ENCODE measurements at places on chromosomes 12 and 14.

- no peak for DNase-seq
Observed at GRCh38 chr12:123151457-123152454, 866 bp upstream of the PITPNM2 start.

- DNase-seq = no peak
Observed at GRCh38 chr12:18054925-18055619, 34.9 kb downstream of the RERGL start.

GRCh38 chr12:45017916-45018315 lies 33.0 kb downstream of the DBX2 start:
- no peak for DNase-seq

GRCh38 chr12:119060847-119061796 lies 79.8 kb downstream of the SRRM4 start:
- no peak for DNase-seq

DNA sequence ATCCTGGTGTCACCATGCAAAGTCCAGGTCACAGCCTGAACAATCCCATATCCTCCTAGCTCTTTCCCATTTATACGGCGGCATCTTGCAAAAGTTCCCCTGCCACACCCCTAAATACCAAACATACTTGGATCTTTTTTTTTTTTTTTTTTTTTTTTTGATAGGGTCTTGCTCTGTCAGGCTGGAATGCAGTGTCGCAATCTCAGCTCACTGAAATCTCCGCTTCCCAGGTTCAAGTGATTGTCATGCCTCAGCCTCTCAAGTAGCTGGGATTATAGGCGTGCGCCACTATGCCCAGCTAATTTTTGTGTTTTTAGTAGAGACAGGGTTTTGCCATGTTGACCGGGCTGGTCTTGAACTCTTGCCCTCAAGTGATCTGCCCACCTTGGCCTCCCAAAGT lies 451.3 kb downstream of the GLT1D1 start:
- no peak for DNase-seq

DNA sequence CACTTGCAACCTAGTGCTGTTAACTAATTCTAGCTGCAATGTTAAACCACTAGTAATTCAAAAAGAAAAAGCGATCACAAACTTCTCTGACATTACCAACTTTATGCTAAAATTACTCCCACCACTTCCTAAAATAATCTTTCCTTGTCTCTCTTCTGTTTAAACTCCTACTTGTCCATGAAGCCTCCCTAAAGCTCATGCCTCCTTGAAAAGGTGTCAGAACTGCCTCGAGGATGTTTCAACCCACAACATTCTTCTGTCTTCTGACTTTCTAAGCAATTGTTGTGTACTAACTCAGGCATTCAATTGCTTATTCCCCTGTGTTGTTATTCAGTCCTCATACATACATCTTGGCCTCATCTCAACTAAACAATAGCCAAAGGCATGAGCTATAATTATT lies 5.9 kb downstream of the GNPTAB start:
- DNase-seq = no peak

- DNase-seq = no peak
Observed at GRCh38 chr14:67500981-67501380, 12.5 kb upstream of the TMEM229B start.

DNA sequence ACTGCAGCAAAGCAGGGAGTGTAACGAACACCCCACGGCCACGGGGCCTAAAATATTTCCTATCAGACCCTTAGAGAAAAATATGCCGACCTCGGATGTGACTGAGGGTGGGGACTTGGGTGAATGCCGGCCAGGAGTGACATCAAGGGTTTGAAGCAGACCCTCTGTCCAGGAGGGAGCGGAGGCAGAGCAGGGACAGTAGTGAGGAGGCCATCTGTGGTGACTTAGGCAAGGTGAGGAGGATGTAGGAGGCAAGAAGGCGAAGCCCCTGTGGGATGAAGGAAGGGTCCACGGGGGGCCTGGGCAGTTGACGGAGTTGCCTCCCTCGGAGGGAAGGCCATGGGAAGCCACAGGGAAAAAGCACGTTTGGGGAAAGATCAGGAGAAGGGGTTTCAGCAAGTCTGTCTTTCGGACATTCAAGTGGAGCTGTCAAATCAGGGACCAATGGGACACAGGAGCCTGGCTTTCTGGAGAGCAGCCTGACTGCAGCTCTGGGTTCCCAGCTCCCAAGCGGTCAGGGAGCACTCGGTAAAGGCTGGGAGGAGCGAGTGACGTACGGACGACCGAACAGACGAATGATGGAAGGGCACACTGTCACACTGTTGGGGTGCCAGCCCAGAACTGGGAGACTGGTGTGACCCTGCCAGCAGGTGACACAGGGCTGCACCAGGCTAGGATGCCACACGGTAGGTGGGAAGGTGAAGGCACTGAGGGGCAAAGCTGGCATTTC lies 74.3 kb downstream of the MOK start:
- DNase-seq = no peak

GRCh38 chr14:71359823-71360222 lies 452.6 kb downstream of the PCNX1 start:
- no peak for DNase-seq

- DNase-seq = no peak
Observed at GRCh38 chr12:51868821-51869495, 18.9 kb upstream of the ANKRD33 start.

GRCh38 chr14:88729159-88729558 lies 63.6 kb downstream of the EML5 start:
- no peak for DNase-seq

- DNase-seq = no peak
Observed at GRCh38 chr12:14846876-14847580, 3.7 kb upstream of the ART4 start.

DNA sequence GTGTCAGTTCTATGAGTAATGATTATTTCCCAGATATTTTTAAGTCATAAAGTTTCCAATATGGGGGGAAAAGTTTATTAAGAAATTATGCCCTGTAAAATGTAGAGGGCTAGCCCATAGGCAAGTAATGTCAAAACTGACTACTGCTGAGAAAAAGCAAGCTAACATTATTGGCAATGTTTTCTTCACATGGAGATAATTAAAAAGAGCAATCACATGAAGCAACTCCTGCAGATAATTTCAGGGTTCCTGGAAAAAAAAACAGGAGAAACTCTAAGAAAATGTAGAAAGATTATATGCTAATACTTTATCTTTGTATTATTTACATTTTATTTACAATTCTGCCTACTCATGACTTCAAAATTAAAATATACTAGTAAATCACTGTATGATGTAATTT lies 39.8 kb downstream of the PPP1R12A start:
- no peak for DNase-seq
